Stimulated activated CD8-positive, alpha-beta memory T cell treated with anti-CD3 and anti-CD28 coated beads, Interleukin-15, amount 100 ng/mL, for 24 hours (primary cell): ENCODE measurements at places on chromosomes 1 and 21.

GRCh38 chr1:55654171-55654570 is 439.0 kb upstream of the USP24 start:
- no peak for DNase-seq

GRCh38 chr1:30325085-30325935 is 398.1 kb downstream of the MATN1 start:
- no peak for DNase-seq

DNA sequence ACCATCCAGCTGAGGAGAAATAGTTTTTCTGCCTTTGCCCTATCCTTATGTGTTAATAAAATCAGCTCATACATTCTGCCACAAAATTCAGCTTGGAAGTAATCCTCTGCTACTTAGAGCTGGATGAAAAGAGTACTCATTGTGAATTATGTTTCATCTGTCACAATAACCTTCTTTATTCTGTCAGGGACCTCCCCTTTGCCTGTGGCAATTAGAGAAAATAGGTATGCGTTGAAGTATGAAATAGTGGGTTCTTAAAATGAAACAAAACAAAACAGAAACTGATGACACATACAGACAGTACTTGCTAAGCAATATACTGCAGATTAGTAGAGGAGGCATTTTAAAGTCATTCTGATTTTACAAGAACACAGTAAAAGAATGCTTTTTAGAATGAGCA is 578.5 kb downstream of the USP25 start:
- no peak for DNase-seq

- DNase-seq: no peak
Observed at GRCh38 chr1:43194509-43194908, 22.4 kb downstream of the CFAP57 start.

DNA sequence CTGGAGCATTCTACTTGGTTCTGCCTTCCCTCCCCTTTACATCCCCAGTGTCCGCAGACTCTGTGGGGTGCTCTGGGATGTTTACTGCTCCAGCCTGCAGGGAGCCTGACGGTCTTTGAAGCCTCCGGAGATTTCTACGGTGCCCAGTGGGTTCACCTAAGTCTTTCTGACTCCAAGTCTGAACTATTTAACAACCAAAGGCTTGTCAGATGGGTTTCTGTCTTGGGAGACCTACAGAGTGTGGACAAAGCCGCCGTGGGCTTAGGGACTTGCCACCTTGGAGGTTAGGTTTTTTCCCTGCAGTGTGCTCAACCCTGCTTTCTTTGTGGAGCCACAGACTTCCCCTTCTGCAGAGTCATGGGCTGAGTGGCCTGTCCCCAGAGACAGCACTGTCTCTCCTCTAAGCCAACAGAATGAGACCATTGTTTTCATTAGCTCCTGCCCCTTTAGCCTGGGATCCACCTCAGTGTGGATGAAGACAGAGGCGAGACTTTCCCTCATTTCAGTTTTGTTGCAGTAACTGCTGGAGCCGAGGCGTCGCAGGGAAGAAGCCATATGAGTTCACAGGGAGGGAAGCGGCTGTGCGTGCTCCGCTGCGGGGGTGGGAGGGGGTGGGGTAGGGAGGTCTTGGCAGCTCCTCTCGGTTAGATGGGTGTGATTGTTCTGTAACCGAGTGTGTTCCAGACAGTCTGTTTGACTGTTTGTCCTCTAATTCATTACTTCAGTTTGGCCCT is 120.7 kb downstream of the CNIH3 start:
- DNase-seq: no peak

GRCh38 chr1:30466610-30467009 is 256.8 kb downstream of the MATN1 start:
- no peak for DNase-seq

GRCh38 chr1:160403244-160403643 is 2.9 kb downstream of the VANGL2 start:
- no peak for DNase-seq

DNA sequence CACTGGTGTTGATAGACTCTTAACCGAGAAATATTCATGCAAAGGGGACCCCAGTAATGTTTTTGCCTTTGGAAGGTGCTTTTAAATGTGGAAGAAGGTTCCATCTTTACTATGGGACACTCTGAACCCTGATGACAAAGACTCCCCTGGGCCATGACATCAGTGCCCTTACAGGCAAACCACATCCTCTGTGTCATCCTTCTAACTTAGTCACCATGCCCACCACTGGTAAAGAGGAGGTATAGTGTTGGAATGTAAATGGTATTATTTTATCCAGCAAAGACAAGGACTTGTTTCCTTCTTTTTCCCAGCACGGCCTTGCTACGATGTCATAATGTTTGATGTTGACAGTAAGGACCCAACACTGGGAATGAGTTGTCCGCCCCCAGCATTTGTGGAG is 12.6 kb downstream of the METTL13 start:
- DNase-seq: no peak

DNA sequence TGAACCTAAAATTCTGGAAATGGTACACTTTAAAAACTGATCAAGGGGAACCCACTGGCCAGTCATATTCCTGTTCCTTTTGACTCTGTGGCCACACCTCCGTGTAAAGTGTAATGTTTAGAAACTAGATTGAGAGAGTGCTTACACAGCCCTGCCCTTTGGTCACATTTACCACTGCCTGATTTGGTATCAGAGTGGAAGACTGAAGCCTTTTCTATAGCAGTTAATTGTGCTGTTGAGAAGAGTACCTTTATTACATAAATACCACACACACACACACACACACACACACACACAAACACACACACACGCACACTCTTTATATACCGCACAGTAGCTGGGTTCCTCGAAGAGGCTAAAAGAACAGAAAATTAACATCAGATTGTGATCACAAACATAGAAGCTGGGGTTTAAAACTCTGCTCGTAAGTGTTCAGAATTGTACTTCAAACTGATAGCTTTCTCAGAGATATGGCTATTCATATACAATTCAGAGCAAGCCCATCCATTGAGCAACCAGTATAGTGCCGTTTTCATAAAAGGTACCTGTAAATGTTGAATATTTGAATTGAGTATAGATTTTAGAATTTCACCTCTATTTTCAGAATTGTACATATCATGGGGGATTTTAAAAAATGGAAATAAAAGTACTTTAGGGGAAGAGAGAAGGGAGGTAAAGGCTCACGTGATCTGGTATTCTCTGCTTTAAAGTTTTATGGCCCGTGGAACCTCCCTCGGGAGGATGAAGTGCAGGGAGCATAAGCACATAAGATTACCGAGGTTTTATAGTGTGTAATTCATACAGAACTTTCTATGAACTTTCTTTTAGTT is 37.5 kb downstream of the CAMTA1 start:
- no peak for DNase-seq

- no peak for DNase-seq
Observed at GRCh38 chr21:21084179-21084578, 86.0 kb downstream of the NCAM2 start.

DNA sequence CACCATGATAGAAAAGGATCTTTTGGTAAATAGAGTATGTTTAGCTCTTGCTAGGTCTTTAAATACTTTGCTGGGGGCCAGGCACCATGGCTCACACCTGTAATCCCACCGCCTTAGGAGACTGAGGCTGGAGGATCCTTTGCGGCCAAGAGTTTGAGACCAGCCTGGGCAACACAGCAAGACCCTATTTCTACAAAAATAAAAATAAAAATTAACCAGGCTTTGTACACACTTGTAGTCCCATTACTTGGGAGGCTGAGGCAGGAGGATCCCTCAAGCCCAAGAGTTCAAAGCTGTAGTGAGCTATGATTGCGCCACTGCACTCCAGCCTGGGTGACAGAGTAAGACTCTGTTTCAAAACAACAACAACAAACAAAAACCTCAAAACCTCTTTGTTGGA is 1.1 kb upstream of the KCNE2 start:
- no peak for DNase-seq

- no peak for DNase-seq
Observed at GRCh38 chr1:64265141-64265540, 61.7 kb downstream of the UBE2U start.

DNA sequence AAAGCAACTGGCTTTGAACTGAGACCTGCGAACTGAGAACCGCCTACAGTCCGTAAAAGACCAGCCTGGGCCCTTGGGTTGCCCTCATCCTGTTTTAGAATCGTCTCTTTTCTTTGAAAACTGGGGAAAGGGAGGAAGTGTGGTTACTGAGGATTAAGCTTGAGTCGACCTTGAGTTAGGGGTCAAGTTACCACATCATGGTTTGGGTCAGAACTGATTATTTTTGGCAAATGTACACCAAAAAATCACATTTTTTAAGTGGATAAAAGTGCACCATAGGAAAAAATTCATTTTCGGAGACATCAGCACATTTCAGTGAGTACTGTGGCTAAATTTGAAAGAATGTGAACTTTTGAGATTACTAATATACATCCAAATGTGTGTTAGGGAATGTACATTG is 76.9 kb upstream of the KAZN start:
- no peak for DNase-seq

DNA sequence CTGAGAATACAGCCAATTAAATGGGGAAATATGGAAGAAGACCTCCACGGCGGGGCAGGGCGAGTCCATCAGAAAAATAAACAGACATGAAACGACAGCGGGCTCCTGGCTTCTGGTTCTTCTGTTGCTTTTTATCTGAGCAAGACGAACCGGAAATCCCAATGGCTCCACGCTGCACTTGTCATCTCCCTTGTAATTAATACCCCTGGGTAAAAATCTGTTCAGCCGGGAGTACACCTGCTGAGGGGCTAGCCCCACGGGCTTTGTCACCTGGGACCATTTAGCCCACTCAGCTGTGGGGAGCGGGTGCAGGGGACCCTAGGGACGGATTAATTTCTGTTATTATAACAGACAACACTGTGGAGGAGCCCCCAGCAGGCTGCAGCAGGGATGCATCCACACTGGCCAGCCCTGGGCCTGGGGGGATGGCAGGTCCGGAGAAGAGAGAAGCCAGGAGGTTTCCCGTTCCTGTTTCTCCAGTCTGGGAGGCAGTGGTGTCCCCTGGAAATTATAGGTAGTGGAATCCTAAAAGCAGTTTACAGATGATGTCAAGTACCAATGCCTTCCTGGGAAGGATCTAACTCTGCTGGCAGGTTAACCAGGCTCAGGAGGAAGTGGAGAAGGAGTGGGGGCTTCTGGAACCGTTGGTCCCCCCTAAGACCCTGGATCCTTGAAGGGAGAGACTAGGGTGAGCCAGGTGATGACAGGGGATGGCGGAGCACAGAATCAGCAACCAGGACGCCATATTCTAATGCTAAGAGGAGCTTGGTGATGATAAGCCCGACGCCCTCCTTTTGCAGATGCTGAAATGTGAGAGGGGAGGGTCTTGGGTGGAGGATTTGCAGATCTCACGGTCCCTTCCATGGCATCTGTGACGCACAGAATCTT is 566.1 kb downstream of the PTPRU start:
- DNase-seq: no peak

- no peak for DNase-seq
Observed at GRCh38 chr1:221429264-221429663, 312.6 kb downstream of the DUSP10 start.
